NCI-H446 (cell line): ENCODE measurements at places on chromosomes 3 and 15.

GRCh38 chr3:70554170-70554569, 241.7 kb upstream of the MDFIC2 start:
- DNase-seq, result no peak

DNA sequence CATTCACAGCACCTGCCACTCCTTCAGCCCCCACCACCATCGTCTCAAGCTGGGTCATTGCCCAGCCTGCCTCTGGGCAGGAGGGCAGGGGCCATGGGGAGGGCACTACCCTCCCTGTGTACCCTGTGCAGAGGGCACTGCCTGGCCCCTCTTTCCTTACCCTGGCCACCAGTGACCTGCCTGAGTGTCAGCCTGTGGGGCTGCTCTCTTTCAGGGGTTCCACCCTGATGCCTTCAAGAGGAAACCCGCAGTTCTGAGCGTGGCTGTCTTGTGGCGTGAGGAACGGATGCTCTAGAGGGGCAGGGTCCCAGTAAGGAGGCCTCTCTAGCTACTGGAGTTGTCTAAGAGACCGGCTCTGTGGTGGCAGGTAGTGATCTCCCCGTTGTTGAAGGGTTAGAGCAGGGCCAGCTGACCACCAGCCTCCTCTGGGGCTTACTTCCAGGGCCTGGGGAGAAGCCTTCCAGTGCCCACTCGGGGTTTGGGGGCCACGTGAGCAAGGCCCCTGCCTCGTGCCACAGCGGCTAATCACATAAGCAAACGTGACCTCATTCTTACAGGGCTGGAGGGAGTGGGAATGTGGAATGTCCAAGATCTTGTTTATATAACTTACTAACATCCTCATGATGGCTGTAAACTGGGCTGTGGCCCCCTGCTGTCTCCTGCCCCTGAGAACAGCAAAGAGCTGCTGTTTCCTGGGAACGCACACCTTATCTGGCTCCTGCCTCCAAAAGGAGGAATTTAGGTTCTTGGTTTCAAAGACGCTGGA, 31.4 kb upstream of the SEC13 start:
- DNase-seq, result no peak

GRCh38 chr15:23646165-23647000, 1.3 kb downstream of the MAGEL2 start:
- no peak for DNase-seq

DNA sequence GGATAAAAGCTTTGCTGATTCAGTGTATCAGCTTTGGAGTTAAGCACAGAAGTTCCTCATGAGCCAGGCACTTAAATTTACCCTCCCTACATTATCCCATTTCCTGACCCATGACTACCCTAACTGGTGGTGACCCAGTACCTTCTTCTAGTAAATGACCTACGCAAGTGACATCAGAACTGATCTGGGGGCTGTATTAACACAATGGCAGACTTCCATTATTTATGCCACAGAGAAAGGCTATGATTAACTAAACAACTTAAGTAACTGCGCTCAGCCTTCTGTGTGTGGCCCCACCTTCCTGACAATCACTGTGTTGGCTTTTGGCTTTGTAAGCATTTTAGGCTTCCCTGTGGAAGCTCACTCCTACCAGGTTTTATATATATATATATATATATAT, 1.9 kb downstream of the MB21D2 start:
- no peak for DNase-seq

- DNase-seq, result no peak
Observed at GRCh38 chr3:71584394-71585011, 975 bp upstream of the FOXP1 start.

DNA sequence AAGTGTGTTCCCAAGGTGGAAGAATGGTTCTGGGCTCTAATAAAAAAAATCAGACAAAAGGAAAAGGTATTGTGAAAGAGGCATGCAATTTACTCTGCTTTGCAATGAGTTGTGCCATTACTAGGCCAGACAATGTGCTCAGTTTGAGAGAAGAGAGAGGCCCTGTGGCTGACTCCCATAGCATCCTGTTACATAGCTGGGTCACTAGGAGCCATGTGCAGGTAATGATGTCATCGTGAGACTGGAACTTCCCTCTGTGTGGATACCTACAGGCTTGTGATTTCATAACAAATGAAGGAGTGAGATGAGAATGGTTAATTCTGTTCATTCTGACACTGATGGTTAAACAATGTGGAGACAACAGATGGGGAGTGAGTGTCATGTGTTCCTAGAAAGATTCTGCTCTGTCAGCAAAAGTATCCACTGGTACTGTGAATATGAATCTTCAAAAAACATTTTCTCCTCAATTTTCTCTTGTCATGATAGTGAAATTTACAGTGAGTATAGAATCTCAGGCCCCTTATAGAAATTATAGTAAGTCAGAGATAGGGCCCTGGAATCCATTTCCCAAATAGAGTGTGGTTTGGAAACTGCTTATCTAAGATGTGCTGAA, 648.7 kb upstream of the DPPA4 start:
- DNase-seq, result no peak

DNA sequence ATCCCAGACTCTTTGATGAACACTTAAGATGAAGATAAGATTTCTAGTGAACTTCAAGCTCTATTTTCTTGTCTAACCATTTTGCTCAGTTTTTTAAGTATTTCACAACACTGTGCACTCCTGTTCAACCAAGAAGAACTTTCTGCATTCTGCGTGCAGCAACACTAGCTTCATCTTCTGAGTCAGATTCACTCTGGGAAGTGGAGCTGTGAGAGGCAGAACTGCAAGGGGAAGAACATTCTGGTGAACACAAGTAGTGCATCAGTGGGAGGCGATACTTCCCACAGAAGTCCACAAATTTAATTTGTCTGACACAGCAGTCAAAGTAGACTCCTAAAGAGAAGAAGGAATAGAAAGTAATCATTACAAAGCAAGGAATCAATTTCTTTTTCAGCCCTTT, 18.1 kb downstream of the LRRC58 start:
- no peak for DNase-seq

DNA sequence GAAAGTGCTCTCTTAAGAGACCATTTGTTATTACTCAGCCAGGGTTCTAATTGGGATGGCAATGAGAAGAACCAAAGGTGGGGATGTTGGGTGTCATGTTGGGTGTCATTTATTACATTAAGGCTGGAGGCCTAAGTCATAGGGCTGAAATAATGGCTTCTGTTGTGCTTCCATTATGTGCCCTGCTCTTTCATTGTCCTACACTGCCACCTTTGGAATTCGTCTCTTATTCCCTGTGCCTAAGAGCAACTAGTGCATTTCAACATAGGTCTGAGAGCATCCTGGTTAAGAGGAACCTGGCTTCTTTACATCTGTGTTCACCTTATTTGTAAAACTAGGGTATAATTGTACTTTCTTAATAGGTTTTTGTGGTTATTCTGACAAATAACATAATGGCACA, 32.2 kb downstream of the RIOX2 start:
- DNase-seq, result no peak

GRCh38 chr3:196208942-196209695, 2.1 kb downstream of the ZDHHC19 start:
- no peak for DNase-seq

GRCh38 chr15:40746916-40747418, 8.1 kb downstream of the RMDN3 start:
- DNase-seq, result no peak
